T-cell (primary cell): ENCODE measurements at places on chromosomes 12 and 14.

DNA sequence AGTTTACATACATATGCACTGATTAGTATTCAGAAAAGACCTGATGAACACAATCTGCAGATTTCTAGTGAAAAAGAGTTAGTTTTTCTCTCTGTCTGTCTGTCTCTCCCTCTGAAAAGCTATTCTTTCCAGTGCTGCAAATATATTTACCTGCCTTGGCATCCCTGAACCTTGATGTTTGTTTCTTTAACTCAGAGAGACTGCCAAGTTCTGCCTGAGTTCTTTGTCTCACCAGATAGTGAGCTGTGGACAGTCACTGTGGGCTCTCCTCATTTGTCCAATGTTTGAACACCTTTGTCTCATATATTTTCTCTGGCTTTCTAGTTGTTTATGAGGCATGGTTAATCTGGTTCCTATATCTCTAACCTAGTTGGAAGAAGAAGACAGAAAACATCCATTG is 250.4 kb downstream of the SOX5 start:
- DNase-seq = no peak

DNA sequence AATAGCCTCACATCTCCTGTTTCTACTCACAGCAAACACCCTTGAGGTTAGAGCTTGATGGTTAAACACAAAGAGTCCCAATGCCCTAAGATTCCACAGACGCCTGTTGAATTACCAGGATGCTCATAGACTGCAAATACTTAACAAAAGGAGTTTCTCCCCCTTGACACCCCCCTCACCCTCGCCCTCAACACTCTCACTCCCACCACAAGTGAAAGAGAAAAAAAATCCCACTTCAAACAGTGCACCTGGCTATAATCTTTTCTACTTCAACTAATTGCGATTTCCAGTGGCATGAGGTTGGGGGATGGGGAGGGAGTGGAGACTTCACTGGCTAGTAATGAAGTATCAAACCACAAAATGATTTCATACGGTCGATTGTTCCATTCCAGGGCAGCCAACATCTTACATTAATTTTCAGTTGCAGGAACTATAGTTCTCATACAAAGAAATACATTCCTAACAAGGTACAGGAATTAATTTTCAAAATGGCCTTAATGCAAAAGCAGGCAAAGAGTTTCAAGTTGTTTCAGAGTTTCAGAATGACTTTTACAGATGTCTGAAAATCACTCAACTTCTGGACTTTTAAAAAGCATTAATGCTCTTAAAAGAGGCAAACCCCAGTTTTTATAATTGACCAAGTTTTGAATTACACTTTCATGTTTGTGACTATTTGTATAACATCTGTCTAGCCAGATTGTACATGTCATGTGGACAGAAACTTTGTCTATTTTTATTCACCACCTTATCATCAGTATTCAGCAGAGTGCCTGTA is 390.7 kb downstream of the C12orf75 start:
- no peak for DNase-seq

DNA sequence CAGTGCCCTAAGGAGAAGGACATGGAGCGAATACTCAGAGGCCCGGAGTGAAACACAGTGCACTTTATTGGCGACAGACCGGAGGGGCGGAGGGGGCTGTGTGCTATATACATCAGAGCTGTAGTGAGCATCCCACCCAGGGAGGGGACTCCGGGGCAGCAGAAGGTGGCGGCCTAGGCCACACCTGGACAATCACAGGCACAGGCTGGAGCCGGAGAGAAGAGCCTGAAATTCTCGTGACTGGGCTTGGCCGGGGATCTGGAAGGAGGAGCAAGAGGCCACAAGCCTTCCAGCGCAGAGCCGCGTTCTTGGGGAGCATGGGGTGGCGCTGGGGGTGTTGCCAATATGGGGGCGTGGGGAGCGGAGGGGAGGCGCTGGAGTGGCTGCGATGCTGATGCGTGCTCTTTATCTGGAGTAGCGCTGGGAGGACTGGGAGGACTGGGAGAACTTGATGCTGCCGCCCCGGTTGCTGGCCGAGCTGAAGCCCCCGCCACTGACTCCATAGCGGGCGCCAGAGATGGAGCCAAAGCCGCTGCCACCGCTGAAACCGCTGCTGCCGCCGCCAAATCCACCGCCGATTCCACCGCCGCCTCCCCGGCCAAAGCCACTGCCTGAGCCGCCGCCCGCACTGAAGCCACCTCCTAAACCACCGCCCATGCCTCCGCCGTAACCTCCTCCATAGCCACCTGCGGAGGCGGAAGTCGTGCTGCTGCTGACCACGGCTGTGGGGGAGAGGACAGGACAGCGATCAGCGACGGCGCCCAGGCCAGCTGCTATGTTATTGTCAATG is 6.1 kb downstream of the KRT3 start:
- DNase-seq = no peak

DNA sequence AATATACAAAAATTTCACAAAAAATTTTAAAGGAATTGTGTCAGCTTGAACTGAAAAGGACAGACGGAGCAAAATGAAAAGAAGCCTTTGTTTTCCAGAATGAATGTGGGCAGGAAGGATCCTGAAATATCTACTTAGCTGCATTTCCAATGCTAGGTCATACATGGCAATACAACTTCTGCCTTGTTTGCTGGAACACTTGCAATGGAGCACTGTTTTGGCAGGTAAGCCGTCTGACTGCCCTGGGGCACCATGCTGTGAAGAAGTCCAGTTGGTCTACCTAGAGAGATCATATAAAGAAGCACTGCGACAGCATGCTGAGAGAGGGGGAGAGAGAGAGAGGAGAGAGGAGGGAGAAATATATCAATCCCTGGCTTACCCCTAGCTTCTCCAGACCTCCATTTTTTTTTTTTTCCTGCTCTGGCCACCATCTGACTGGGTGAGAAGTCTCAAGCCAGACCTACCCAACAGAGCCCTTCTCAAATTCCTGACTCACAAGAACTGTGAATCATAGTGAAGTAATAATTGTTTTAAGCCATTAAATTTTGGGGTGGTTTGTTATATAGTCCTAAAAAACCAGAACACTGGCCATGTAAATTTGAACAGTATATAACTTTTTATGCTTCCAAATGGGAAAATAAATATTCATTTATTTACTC is 97.1 kb upstream of the PRICKLE1 start:
- DNase-seq = no peak

DNA sequence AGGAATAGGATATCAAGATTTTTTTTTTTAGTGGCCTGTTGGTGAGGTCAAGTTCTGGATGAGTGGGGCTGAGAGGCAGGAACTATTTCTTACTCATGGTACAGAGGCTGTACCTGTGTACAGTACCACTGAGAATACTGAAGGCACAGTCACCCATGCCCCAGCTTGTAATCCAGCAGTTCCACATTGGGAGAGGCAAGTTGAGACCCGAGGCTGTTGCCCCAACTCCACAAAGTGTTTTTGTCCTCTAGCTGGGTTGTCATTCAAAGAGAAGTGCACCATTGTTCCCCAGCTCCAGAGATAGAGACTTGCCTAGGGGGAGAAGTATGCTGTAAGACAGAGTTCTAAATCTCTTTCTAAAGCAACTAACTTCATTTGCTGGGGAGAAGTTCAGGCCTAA is 38.7 kb downstream of the ARID2 start:
- DNase-seq = no peak

DNA sequence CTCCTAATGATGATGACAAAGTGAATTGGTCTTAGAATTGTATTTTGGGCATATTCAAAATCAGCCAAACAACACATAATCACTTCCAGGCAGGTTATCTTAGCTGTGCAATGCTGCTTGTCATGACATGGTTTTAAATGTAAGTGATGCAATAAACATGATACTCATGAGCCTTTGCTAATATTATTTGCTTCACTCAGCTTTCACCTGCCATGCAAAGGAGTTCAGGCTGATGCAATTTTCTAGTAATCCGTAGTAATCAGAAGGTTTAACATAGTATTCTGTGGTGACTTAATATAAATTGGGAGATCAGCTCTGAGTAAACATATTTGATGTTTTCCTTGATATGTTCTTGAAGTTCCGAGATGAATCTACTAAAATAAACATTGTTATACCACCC is 29.1 kb downstream of the TMEM260 start:
- no peak for DNase-seq
